ENCODE measurements at places on chromosomes 7 and 10.

GRCh38 chr10:76086761-76087639, 655.6 kb downstream of the LRMDA start:
- no peak for DNase-seq

- no peak for DNase-seq
Measured at GRCh38 chr7:103150192-103150591, 1.3 kb upstream of the NAPEPLD start.

DNA sequence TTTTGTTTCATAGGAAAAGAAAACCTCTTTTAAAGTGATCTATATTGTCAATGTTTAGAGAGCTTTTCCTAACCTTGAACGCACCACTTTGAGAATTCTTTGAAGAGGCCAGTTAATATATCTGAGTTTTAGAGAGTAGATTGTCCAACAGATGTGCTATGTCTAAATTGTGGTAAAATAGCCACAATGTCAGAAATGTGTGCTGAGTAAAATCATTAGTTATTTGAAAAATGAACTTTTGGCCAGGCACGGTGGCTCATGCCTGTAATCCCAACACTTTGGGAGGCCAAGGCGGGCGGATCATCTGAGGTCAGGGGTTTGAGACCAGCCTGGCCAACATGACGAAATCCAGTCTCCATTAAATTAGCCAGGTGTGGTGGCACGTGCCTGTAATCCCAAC, 61.6 kb upstream of the KIAA1217 start:
- no peak for DNase-seq

DNA sequence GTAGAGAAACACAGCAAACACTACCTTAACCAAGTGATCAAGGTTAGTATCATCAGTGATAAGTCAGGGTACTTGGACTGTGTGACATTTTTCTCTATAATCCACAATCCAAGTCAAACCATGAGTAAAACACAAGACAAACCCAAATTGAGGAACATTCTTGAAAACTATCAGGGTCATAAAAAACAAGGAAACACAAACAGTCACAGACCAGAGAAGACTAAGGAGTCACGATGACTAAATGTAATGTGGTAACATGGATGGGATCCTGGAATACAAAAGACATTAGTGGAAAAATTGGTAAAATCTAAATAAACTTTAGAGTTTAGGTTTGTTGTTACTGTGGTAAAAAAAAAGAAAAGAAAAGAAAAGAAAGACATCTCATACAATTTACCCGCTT, 103.8 kb downstream of the ARMH3 start:
- DNase-seq = no peak

DNA sequence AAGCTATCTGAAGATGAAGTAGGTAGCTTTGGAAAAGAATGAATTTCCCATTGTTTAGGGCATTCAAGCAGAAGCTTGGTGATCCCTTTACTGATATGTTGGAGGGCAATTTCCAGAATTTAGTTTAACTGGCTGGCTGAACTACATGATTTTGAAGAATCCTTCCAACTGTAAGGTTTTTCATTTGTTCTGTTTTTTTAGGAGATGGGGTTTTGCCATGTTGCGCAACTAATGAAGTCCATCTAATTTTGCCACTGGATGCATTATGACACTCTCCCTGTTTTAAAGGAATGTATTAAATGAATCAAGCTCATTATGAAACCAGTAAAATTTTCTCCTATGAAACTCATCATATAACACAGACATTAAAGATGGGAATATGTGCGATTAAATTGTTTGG, 6.1 kb upstream of the DDX50 start:
- DNase-seq = no peak

DNA sequence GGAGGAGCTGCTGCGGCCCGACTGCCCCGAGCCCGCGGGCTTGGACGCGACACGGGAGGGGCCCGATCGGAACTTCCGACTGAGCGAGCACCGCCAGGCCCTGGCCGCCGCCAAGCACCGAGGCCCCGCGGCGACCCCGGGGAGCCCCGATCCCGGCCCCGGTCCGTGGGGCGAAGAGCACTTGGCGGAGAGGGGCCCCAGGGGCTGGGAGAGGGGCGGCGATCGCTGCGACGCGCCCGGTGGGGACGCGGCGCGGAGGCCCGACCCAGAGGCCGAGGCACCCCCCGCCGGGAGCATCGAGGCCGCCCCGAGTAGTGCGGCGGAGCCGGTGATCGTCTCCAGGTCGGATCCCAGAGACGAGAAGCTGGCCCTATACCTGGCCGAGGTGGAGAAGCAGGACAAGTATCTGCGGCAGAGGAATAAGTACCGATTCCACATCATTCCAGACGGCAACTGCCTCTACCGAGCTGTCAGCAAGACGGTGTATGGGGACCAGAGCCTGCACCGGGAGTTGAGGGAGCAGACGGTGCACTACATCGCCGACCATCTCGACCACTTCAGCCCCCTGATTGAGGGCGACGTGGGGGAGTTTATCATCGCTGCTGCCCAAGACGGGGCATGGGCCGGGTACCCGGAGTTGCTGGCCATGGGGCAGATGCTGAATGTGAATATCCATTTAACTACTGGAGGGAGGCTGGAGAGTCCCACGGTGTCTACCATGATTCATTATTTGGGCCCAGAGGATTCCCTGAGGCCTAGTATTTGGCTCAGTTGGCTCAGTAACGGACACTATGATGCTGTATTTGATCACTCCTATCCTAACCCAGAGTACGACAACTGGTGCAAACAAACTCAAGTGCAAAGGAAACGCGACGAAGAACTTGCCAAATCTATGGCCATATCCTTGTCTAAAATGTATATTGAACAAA, 1.4 kb downstream of the OTUD1 start:
- DNase-seq = peak; percentile 12

- no peak for DNase-seq
Measured at GRCh38 chr10:124870854-124871425, 69.3 kb downstream of the ABRAXAS2 start.

- no peak for DNase-seq
Measured at GRCh38 chr7:134419875-134420274, 39.0 kb downstream of the AKR1B1 start.

DNA sequence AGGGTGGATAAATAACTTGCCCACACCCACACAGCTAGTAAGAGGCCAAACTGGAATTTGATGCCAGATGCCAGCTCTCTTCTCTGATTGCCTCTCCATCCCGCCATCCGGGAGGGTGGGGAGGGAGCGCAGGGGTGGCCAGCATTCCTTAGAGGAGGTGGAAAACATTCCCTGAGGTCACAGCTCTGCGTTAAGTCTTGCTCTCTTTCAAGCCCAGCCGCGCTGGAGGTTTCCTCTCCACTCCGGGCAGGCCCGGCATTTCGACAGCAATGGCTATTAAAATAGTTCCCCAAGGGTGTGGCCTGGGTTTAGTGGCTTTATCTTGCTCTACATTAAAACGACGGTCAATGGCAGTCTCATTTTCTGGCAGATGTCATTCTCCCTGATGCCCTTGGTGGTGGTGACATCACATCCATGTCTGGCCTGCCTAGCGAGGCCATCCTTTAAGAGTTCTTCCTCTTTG, 16.1 kb upstream of the C10orf71 start:
- no peak for DNase-seq

DNA sequence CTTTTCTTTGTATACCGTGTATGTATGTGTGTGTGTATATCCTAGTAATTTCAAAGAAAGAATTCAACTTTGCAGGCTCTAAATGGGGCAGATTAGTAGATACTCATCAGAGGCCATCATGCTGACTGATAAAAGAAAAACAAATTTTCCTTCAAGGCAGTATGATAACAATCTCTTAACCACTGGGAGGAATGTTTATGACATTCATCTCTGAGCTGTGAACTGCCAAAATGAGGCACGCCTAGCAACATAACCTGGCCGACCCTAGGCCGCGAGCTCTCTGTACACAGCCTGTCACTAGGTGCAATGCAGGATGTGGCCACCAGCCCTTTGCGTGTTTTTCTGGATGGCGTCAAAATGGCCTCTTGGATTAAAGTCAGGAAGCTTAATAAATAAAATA, 343.7 kb upstream of the GALNT17 start:
- peak; percentile 31 for DNase-seq

- no peak for DNase-seq
Measured at GRCh38 chr7:26073041-26073440, 79.0 kb upstream of the NFE2L3 start.

- DNase-seq = no peak
Measured at GRCh38 chr7:85018498-85018897, 168.4 kb downstream of the SEMA3D start.

GRCh38 chr10:123429706-123430221, 236.4 kb upstream of the GPR26 start:
- no peak for DNase-seq

GRCh38 chr10:35612385-35613106, 7.4 kb downstream of the GJD4 start:
- no peak for DNase-seq

GRCh38 chr7:24825381-24825794, 68.1 kb upstream of the GSDME start:
- no peak for DNase-seq

- no peak for DNase-seq
Measured at GRCh38 chr10:3635697-3636096, 149.3 kb downstream of the KLF6 start.

DNA sequence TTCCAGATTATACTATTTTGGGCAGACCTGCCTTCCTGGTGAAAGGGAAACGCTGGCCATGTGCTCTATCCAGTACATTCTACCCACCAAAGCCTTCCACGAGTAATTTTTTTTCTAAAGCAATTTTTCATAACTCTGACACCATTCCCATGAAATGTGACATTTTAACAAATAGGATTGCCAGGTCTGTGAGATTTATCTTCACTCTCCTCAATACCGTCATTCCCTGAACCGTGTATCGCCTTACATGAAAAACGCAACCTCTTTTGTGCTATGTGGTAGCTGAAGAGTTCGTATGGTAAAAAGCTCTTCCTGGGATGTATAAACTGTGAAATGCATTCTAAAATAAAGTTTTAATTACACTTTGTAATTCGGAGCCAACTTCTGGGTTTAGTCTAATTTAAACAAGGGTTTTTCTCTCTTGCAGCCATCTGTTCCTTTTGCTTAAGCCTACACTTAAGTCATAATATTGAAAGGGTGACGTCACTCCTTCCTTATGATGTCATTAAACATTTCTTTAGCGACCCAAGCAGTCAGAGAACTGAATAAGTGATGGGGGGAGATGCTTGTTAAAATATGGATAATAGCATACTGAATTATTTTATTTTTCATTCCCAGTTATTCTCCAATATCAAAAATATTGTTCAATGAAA, 27.7 kb downstream of the C1QL3 start:
- no peak for DNase-seq

DNA sequence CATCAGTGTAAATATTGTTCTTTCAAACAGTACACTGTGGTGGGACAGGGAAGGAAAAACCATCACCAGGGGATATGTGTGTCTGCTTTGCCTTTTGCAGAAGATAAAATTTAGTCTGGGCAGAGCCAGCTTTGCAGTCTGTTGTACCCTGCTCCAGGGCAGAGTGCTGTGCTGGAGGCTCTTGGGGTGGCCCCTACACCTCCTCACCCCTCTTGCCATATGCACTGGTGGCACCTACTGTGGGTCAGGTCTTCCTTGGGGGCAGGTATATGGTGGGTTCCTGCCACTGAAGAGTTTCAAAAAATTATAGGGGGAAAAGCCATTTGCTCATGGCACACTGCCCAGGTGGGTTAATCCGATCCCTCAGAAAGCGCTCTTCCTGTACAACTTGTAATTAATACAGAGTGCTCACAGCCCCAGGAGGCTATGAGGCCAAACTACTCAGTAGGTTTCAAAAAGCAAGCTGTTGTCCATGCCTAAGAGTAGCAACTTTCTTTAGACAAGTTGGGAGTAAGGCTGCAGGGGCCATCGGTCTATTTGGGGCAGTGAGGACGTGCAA, 112.7 kb upstream of the BMPER start:
- DNase-seq = no peak

Data from activated T-helper 1 cell treated with Interleukin-2 at 50 U/mL for 16 hours (primary cell).